Keratinocyte (primary cell): ENCODE measurements at places on chromosomes 7 and 10.

GRCh38 chr10:84659027-84659426, 330.6 kb downstream of the CCSER2 start:
- no peak for DNase-seq

DNA sequence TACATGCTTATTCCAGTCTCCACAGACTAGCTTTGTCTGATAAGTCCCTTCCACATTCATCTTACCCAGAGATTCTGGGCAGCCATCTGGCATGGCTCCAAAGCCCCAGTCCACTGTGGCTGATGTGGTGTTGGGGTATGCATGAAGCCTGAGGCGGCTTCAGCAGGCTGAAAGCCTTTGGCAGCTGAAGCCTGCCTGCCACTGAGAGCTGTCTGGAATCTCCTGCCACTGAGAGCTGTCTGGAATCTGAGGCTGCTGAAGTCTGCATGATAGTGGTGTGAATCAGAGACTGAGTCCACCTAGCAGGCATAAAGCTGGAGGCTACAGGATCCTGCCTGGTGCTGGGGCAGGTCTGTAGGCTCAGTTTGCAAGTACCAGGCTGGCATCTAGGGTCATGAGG, 87.1 kb downstream of the DYNC1I1 start:
- no peak for DNase-seq

- DNase-seq: no peak
Measured at GRCh38 chr10:6406220-6407033, 173.6 kb downstream of the PRKCQ start.

GRCh38 chr10:44422570-44423101, 37.7 kb upstream of the CXCL12 start:
- no peak for DNase-seq

- no peak for DNase-seq
Measured at GRCh38 chr10:124535731-124536495, 74.3 kb downstream of the LHPP start.

DNA sequence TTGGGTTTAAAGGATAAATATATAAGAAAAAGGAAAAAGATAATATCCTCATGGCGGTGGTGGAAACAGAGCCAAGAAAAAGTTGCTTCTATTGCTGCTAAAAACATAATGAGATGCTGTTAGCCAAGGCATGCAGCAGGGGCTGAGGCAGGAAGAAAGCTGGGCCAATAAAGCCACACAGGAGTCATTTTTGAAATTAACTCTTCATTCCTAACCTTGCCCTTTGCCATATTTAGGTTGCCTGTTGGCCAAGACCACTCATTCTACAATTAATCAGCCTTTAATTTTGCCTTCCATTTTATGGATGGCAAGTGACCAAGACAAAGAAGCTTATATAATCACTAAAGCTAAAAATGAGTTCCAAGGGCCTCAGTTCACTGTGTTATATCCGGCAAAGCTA, 58.2 kb downstream of the ARMH3 start:
- DNase-seq: no peak

DNA sequence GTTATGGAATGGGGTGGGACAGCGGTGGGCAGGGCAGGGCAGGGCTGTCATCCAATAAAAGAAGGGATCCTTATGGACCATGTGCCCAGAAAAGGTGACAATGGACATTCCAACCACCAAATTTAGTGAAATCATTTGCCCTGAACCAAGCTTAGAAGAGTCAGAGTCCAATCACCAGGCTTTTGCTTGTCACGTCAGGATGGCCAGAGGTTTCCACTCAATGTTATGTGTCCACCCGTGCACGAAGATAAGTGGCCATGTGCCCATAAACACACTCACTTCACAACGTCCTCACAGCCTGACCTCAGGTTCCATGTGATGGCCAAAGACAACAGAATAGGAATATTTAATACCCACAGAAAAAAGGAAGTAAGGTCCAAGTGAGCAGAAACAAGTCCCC, 36.6 kb upstream of the PLPP4 start:
- DNase-seq: no peak

- no peak for DNase-seq
Measured at GRCh38 chr10:96826438-96826837, 5.7 kb upstream of the LCOR start.

GRCh38 chr10:119421891-119422681, 120.4 kb downstream of the RGS10 start:
- no peak for DNase-seq

- no peak for DNase-seq
Measured at GRCh38 chr7:148382596-148382995, 208.0 kb upstream of the C7orf33 start.

DNA sequence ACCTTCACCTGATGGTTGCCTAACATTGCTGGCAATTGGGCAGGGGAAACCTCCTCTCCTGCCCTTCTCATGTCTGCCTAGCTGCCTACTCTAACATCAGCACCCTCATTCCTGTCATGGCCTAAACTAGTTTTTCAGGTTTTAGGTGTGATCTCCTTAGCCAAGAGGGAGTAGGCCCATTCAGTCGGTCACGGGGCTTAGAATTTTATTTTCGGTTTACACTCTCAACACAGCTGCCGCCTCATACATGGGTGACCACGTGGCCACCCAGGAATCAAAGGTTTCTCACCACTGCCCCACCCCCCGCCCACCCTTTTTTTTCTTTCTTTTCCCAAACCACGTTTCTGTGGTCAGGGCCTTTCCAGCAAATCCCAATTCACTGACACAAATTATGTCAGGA, 97.2 kb downstream of the RALA start:
- no peak for DNase-seq

GRCh38 chr10:69845574-69846292, 44.0 kb downstream of the COL13A1 start:
- DNase-seq: no peak

GRCh38 chr7:152859781-152860191, 100.2 kb downstream of the ACTR3B start:
- DNase-seq: no peak

DNA sequence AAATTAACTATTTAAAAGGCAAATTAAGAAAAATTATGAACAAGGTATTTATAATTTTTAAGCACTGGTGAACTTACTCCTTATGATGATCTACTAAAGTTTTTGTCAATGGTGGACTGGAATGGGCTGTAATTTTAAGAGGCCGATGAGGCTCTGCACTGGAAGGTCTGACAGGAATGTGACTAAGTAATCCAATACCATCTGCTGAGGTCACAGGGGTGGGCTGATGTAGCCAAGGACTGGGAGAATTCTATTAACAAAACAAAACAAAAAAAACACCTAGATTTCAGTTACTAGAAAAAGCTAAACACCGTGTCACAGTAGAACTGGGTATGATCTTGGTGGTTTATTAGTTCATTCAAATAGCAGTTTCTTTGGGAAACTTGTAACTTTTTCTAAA, 75.9 kb downstream of the NRBF2 start:
- DNase-seq: no peak

DNA sequence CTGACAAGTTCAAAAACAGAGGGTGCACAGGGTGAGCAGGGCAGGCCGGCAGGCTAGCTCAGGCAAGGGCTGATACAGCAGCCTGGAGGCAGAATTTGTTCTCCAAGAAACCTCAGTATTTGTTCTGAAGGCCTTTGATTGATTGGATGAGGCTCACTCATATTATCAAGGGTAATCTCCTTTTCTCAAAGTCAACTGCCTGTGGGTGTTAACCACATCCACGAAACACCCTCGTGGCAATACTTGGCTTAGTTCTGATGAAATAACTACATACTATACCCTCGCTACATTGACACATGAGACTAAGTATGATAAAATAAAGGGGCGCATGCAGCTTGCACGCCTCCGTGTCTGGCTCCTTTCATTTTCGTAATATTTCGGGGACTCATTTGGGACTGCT, 4.4 kb upstream of the PPP2R2D start:
- no peak for DNase-seq

- no peak for DNase-seq
Measured at GRCh38 chr10:55283031-55283430, 482.0 kb upstream of the PCDH15 start.

DNA sequence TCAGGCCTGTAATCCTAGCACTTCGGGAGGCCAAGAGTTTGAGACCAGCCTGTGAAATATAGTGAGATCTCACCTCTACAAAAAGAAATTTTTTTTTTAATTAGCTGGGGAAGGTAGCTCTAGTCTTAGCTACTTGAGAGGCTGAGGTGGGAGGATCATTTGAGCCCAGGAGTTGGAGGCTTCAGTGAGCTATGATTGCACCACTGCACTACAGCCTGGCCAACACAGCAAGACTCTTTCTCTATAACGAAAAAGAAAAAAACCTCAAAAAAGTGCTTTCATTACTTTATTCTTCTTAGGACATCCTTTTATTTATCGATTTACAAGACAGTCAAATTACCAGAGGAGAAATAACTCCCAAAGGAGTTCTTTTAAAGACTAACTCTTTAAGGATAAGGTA, 49.4 kb upstream of the EXOC4 start:
- no peak for DNase-seq

- no peak for DNase-seq
Measured at GRCh38 chr10:46223064-46223480, 63.7 kb upstream of the ANTXRL start.

DNA sequence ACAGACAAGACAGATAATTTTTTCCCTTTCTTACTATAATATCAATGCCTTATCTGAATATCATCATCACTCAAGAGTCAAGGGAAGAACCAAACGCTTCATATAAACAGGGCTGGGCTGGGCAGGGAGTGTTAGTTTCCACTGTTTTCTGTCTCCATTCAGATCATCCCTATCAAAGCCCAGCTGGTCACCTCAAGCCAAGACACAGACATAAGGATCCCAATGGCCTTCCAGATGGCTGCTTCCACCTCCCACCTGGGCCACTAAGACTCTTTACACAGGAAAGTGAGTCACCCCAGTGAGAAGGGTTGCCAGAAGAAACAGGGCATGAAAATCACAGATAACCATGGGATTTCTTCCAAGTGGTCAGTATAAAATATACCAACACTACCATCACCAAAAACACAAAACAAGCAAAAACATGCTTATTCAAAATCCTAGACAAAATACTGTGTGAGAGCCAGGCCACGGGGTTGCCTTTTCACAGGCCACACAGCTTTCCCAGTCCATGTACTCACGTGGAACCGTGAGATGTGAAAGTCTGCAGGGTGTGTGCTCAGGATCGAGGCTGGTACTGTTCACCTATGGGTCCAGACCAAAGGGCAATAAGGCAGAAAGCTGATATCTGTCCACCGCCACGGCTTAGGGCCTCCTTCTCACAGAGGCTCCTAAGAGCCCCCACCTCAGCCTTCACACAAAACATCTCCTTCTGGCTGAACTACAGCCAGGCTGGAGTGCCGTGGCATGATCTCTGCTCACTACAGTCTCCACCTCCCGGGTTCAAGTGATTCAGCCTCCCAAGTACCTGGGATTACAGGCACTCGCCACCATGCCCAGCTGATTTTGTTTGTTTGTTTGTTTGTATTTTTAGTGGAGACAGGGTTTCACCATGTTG, 5.7 kb downstream of the PRSS1 start:
- no peak for DNase-seq

DNA sequence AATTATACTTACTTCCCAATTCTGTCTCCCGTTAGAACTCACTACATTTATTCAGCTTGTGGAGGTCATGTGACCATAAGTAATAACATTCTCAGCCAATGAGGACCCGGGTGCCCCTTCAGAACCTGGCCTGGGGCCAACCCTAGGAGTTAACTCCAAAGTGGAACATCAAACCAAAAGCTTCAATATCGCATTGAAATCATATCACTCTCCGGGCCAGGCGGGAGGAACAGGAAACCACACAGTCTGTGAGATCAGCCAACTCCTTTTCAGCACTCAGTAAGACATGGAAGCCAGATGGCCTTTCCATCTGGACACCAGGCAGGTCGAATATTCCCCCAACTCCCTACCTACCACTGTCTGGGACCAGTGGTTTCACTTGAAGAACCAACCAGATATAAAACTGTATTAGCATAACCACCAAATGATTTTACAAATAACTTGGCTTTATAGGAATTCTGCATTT, 5.5 kb downstream of the CREB3L2 start:
- DNase-seq: no peak

GRCh38 chr7:27134392-27134791, 3.8 kb upstream of the HOXA4 start:
- no peak for DNase-seq

GRCh38 chr10:130747356-130747755, 564.2 kb downstream of the TCERG1L start:
- DNase-seq: no peak

DNA sequence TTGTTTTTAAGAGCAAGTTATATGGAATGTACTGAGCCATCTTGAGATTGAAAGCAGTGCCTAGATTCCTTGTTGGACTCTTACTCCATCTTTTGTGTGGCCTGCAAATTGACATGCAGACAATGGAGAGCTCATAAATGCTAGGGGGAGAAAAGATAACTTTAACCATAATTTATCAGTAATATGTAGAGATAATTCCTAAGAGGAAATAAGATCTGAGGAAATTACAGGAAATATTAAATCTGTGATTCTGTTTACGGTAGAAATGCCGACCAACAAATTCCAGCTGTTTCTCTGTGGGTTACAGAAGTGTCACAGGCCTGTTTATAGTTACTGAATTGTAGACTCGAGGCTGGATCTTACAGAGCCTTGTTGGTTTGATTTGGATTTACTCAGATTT, 348.0 kb downstream of the SUGCT start:
- no peak for DNase-seq

- DNase-seq: no peak
Measured at GRCh38 chr7:72446131-72446530, 34.0 kb upstream of the CALN1 start.

DNA sequence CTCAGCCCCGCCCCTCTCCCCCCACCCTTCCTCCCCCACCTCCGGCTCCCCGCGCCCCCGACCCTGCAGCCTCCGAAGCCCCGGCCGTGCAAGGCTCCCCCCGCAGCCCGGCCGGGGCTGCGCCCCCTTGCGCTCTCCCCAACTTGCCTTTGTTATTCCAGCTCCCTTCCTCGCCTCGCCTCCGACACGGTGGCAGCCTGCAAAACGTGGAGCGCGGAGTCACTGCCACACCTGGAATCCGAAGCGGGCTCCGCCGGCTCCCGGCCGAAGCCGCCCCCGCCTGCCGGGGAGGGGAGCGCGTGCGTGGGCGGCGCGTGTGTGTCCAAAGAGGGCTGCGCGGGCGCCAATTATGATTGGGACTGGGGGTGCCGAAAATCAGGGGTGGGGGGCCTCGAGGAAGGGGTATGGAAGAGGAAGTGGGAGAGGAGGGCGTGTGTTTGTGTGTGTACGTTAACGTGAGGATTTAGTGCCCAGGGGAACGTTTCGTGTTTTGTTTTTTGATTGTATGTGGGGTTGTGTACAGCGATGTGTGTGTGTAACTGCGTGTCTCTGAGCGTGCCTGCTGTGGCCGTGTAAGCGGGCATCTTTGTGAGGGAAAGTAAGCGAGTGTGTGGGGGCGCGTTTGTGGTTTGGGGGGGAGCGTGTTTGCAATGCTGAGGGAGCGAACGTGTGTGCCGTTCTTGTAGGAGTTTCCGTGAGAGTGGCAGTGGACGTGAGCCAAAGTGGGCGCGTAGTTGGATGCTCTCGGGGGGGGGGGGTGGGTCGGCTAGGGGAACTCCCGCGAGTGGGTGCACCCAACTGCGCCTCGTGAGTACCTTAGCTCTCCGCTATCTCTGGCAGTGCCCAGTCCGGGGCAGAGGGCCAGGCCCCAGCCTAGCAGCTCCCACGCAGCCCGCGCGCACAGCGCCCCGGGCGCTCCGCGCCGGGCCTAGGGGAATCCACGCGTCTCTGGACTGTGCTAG, 1.2 kb upstream of the ZMIZ1 start:
- no peak for DNase-seq
